Fibroblast of the conjunctiva (primary cell): ENCODE measurements at places on chromosomes 3 and 15.
A peak's percentile ranks its signal among the peaks of the same experiment; 100 is the strongest.

- peak; percentile 26 for DNase-seq
Measured at GRCh38 chr3:33146791-33147445, 33.1 kb downstream of the CRTAP start.

GRCh38 chr15:38671675-38672254, 107.2 kb upstream of the RASGRP1 start:
- no peak for DNase-seq

DNA sequence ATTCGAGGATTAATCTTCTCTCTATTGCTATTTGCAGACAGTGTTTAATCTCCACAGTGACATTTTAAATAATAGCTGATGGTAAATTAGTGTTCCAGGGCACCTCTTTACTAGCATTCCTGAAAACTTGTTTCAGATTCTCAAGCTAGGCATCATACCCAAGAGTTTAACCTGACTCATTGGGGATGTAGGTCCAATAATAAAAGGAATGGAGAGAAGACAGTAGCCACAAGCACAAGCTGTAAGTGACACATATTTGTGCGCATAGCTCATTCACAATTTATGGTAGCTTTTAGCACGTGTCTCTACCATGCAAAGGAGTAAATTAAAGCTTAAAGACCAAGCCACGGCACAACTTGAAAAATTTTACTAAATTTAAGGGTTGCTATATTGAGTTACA, 171.3 kb upstream of the FAM3D start:
- DNase-seq: no peak

DNA sequence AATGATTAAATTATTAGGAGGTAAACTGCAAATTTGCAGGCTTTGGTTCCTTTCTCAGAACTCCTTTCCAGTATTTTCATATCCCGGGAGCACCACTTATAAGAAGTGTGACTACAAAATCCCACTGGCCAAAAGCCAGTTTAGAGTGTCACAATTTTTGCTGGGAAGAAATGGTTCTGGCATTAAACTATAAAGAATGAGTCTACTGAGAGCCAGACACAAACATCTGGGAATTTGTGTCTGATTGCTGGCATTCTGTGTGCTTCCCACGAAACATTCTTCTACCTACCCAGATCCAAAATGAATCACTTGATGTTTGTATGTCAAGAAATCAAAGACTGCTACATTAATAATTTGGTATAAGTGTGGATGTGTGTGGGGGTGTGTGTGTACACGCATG, 82.8 kb downstream of the DUT start:
- DNase-seq: no peak

DNA sequence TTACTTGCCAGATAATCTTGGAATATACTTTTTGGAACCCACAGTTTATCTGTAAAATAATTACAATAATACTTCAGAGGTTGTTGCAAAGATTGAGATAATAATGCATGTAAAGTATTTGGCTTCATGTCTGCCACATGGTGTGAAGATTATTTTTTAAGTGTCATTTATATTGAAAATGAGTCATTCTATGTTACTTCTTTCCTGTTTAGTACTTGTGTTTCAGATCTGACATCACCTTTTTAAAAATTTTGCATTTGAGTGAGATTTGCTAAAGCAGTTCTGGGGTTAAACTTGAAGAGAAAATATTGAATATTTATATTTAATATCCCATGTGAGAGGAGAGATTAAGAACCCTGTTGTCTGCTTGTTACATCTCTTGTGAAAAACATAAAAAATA, 31.2 kb downstream of the IQGAP1 start:
- DNase-seq: no peak

DNA sequence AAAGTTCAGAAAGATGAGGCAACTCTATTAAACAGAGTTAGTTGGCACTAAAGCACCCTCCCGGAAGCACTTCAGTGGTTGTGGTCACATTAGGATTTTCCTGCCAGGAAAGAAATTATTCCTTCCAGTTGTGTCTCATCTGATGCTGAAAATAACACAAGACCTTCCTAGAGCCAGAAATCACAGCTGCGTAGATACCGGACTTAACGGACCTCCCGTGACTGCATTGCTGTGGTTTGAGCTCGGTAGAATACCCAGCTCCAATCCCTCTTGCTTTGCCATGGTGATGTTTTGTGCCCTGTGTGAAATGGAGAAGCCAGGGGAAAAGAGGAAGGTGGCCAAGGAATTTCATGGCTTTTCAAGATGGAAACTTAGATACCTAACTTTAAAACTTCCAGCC, 215.0 kb upstream of the IGF1R start:
- DNase-seq: no peak

DNA sequence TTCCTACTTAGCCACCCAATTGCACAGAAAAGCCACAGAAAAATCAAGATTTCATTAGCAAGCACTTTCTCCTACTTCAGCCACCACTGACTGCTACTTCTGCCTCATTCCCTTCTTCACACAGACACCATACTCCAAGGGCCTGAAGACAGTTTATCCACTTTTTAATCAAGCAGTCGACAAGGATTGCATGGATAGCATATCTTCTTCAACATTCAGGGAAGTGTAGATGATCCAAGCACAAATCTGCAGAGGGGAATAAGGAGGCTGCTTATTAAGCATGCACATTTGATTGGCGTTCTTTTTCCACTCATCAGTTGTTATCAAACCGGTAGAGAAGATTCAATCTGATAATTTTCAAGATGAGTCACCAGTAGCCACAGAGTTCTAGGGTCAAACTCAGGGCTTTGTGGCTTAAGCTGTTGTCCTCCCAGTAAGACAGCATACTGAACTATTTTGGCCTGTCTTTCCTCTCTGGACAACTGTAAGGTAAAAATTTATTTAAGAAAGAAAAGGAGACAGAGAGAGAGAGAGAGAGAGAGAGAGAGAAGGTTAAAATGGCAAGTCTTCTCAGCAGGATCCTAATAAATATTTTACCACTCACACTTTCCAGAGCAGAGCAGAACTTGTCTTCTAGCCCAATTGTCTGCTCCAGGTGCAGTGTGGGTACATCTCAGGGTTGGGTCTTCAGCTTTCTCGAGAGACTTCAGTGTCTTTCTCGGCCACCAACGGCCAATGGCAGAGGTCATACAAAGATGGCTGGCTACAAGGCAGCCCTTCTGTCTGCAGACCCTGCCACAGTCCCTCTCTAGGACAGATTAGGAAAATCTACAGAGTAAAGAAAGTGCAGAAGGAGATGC, 80.6 kb upstream of the BHLHE40 start:
- no peak for DNase-seq

DNA sequence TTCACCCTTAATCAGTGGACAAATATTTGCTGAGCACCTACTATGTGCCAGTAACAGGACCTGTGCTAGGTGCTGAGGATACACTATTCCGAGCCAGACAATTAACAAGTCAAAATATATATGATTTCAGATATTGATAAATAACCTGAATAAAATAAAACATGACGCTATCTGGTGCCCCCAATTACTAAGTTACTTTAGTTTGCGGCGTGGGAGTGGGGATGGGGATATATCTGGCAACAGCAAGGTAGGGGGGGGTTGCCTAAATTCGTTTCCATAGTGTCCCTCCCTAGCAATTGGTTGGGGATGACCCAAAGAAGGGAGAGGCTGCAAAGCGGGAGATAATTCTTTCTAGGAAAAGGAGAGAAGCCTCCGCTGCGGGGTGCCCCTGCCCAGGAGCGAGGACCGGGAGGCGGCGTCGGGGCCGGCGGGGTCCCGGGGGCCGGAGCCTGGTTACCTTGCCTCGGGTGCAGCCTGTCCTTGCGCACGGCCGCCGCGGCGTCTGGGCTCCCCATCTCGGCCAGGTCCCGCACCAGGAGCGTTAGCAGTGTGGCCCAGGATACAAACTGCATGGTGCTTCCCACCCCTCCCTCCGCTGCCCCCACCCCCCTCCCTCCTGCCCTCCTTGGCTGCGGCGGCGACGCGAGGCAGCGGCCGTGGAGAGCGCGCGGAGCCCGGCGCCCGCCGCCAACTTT, 567 bp downstream of the ADAMTS9 start:
- no peak for DNase-seq
